ENCODE measurements at places on chromosomes 2 and 18. TPM values are rescaled to one million over a fixed set of nuclear protein-coding genes. Genes with fewer than 3 reads are reported as not detected.

GRCh38 chr18:38930881-38931753 is 1365.5 kb upstream of the CELF4 start:
- no peak for DNase-seq

DNA sequence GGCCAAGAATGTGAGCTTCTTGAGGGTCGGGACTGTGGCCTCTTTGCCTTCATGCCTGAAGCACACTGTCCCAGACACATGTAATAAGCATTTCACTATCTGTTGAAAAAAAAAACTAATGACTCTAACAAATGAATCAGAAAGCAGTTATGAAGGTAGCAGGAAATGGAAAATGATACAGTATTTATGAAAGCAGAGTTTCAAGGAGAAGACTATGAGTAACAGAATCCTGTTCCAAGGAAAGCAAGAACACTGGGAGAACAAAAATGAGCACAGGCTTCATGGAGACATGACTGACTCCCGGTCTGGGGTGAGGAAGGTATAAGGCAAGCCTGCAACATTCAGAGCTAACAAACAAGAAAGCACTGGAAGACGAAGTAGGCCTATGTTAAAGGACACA is 190.8 kb downstream of the RNF152 start:
- DNase-seq, result no peak

DNA sequence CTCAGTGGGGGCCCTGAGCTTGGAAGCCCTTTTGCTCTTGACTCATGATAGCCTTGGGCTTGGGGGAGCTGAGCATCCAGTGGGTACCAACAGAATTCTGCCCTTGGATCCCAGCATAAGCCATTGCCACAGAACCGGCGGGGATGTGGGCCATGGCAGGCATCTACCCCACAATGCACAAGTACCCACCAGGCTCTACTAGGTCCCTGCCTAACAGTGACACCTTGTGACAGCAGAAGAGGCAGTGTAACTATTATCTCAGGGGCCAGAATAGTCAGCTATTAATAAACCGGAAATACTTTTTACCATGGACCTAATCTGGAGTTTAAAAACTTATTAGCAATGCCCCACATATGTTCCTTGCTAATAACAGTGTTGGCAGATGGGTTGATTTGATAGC is 397.2 kb downstream of the TMEM182 start:
- no peak for DNase-seq

VWC2L gene
- under 0.01 TPM for total RNA-seq

DNA sequence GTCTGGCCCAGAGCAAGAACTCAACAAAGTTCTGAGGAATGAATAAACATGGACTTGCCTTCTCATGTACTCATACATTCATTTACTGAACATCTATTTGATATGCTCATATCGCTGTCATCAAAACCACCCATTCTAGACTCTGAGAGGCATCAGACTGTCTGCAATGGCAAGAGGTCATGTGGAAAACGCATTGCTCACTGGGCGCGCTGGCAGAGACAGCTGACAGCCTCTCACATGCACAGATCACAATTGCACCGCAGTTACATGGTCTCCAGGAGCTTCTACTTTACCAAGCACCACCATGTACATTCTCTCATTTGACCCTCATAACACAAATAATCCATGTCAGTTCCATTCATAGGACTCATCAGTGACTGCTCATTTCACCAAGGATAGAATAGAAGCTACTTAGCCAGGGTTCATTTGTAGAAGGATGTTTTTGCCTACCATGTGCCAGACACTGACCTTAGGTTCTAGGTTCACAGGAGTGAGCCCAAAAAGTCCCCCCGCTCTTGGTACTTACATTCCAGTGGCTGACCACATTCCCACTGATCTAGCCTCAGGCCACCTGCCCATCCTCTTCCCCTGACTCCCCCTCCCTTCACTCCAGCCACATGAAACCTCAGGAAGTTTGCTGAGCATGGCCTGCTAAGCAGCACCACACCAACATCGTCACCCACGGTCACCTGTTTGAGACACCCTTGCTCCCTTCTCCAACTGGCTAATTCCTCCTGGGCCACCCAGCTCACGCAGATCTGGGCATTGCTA is 6.1 kb downstream of the FAM124B start:
- DNase-seq, result no peak

FSIP2 gene
- 1.1 TPM for total RNA-seq

GRCh38 chr2:182148344-182148743 is 162.7 kb downstream of the PPP1R1C start:
- no peak for DNase-seq

GRCh38 chr2:101307950-101308431 is 510 bp downstream of the RNF149 start:
- no peak for DNase-seq

GRCh38 chr18:64097497-64097896 is 51.4 kb downstream of the LINC00305 start:
- DNase-seq, result peak; percentile 16

- no peak for DNase-seq
These were observed 675 bp upstream of the MLPH start for GRCh38 chr2:237486334-237486818.

GRCh38 chr2:25539136-25539535 is 134.2 kb downstream of the DTNB start:
- no peak for DNase-seq

GRCh38 chr2:219081096-219081495 is 20.4 kb upstream of the IHH start:
- no peak for DNase-seq
